ENCODE measurements at places on chromosomes 6 and 20.

DNA sequence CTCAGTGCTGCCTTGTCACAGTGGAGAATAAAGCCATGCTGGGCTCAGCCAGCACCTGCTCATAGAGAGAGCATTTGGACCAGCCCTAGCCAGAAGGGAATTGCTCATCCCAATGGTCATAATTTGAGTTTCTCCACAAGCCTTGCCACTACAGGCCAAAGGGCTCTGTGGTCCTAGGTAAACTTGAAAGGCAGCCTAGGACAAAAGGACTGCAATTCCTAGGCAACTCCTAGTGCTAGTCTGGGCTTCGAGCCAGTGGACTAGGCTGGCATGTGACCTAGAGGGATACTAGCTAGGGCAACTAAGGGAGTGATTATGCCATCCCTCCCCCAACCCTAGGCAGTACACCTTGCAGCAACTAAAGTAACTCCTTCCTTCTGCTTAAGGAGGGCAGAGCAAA is 516.2 kb downstream of the BCKDHB start:
- DNase-seq, result no peak

DNA sequence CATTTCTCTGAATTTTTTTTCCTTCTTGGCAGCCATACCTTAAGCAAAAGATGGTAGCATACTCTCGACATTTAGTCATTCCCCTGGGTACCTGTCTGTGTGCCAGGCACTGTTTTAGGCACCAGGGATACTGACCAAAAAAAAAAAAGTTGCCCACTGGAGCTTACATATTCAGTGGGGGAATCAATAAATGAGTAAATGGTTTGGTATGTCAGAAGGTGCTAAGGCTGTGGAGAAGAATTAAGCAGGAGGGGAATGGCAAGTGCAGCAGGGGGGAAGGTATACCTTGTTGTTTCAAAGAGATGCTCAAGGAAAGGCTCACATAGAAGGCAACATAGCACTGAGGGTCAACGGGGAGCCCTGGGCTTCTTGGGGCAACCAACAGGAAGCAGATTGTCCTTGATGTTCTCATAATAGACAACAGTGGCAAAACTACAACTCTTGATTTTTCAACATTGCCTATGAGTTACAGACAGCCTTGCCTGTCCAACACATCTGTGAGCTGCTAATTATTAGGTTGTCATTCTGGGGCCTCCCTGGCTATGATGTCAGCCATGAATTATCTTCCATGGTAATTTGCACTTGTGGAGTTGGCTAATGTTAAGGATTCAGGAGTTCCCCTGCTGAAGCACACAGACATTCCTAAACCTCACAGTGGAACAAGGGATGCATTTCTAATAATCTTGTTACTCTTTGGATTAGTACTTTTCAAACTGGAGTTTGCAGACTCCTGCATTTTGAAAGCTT is 19.6 kb downstream of the NT5E start:
- no peak for DNase-seq

DNA sequence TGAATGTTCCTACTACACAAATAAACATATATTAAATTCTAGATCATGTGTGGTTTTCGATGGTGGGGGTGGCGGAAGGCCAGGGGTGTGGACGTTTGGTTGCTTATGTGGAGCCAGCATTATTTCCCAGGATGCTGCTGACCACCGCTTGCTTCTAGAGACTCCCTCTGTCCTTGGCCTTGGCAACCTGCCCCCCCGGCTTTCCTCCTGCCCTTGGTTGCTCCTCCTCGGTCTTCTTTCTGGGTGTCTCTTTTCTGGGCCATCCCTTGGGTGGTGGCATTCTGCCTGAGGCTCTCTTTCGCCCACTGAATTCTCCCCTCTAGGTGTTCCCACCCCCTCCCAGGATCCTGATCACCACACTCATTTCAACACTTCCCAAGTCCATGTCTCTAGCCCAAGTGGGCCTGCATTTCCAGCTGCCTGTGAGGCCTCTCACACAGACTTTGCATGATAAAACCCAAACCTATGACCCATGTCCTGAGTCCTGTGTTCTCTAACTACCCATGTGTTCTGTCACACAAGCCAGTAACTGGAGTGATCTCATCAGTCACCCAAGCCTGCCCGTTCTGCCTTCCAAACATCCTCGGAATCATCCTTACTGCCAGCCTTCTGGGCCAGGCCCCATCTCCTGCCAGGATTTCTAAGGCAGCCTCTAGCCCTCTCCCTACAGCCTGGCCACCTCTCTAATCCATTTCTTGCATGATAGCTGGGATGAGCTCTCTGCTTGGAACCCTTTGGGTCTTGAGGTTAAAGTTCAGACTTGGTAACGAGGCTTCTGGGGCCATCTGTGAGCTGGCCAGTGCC is 71.2 kb downstream of the CDS2 start:
- DNase-seq, result no peak

DNA sequence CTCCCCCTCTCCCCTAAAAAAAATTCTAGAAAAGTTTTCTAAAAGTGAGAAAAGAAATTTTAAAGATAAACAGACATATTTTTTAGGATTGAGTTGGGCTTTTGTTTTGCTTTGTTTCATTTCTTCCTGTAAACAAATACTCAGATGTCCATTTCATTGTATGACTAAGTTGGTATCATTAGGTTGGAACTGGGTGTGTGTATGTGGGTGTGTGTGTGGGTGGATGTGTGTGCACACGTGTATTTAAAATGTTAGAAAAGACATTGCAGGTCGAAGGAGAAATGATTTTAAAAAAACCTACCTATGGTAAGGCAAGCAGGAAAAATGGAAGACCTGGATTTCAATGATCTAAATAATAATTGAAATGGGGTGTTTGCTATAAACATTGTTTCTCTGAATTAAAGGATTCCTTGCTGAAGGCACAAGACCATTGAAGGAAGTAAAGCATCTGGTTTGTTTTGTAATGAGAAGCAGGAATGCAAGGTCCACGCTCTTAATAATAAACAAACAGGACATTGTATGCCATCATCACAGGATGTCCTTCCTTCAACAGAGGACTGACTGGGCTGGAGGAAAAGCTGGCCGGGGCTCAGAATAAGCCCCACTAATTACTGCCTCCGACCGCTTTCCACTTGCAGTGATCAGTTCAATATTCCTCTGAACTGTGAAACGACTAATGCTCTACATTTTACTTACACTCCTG is 996 bp upstream of the PRDM1 start:
- no peak for DNase-seq

- no peak for DNase-seq
Measured at GRCh38 chr6:87054143-87054833, 40.6 kb downstream of the CGA start.

GRCh38 chr6:43916924-43917877 is 147.2 kb downstream of the VEGFA start:
- DNase-seq, result no peak

GRCh38 chr20:38143646-38144554 is 21.2 kb downstream of the TGM2 start:
- no peak for DNase-seq

GRCh38 chr20:6663104-6663503 is 104.4 kb upstream of the BMP2 start:
- no peak for DNase-seq

DNA sequence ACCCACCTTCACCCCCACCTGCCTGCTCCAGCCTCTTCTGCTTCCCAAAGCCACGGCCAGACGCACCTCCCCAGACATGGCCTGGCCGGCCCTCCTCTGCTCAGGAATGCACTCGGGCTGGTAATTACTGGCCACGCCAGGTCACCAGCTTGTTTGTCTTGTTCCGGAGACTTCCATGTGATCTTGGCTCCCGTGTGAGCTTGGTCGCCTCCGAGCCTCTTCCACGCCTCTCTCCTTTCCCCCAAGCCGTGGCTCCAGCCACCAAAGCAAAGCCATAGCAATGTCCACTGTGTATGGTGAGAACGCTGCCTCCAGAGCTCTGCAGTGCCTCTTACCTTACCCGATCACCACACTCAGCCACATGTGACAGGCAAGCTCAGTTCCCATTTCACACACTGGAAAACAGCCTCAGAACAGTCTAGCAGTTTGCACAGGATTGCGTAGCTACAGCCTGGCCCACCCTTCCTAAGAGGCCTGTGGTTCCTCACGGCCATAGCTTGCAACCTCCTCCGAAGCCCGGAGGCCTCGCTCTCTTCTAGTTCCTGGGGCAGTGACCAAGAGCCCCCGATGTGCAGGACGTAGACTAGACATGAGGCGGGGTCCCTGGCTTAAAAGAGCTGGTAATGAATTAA is 48.1 kb upstream of the AFDN start:
- no peak for DNase-seq

GRCh38 chr6:41732591-41733359 is 2.6 kb downstream of the TFEB start:
- DNase-seq, result peak; percentile 42

- no peak for DNase-seq
Measured at GRCh38 chr6:7100753-7101081, 7.0 kb upstream of the RREB1 start.

DNA sequence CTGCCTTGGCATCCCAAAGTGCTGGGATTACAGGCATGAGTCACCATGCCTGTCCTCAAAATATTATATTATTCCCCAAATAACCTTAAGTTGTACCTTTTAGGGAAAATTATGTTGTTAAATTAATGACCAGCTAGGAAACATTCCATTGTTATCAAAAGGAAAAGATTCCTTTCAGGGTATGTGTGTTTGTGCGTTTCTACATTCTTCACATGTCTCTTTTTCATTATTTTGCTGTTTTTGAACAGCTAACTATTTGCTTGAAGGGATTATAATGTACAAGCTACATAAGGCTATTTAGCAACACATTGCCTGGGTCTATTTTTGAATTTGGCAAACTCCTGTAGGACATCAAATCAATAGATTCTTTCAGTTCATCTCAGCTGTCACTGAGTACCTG is 57.1 kb downstream of the GJA1 start:
- no peak for DNase-seq

DNA sequence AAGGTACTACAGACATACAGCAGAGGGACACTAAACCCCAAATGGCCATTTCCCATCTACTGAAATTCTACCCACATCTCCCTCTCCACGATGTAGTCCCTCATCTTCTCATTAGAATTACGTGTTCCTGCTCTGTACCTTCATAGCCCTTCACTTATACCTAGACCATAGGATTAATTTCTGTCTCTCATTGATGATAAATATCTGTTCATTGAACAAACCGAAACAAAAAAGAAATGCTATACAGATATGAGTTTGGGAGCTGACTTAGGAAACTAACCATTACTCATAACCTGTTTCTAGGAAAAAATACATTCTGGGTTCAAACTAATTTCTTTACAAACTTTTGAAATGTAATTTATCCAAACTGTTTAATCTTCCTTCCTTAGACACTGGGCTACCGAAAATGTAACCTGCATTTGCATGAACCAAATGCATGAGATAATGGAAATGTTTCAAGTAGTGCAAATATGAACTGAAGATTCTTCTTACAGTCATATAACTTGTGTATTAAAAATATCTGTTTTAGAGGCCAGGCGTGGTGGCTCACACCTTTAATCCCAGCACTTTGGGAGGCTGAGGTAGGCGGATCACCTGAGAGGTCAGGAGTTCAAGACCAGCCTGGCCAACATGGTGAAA is 85.3 kb downstream of the GJA10 start:
- DNase-seq, result no peak

GRCh38 chr6:45302832-45303231 is 25.3 kb upstream of the RUNX2 start:
- DNase-seq, result no peak

GRCh38 chr20:20837574-20838021 is 125.2 kb upstream of the RALGAPA2 start:
- DNase-seq, result no peak

- DNase-seq, result no peak
Measured at GRCh38 chr20:5061213-5061612, 58.5 kb downstream of the PCNA start.

DNA sequence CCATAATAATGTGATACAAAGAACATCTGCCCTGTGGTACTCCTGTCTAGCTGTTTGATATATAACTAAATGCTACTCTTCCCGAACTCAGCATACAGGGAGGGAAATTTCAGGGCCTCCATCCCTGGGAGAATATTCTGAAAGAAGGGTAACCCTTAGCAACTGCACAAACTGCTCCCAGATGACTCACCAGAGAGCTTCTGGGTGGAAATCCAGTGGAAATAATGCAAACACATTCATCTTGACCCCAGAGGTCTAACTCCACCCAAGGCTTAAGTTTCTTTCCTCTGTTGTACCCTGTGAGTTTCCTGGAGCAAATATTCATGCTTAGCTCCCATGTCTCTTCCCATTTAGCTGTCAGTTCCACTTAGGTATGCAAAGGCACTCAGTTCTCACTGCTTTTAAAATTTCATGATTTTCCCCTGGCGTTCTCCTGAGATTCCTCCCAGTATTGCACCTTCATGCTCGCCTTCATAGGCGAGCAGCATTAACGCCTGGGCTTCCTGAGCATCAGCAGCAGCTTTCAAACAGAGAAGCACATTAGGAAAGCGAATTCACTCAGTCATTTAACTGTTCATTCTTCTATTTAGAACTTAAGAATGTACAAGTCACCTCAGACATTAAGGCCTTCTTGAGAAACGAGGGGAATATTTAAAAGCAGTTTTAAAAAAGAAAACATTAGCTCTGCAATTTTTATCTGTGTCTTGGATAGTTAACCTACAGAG is 43.8 kb upstream of the LAMA4 start:
- no peak for DNase-seq

- peak; percentile 22 for DNase-seq
Measured at GRCh38 chr6:34791164-34791700, 651 bp upstream of the BLTP3A start.

GRCh38 chr6:154414021-154414813 is 57.6 kb upstream of the IPCEF1 start:
- DNase-seq, result no peak

DNA sequence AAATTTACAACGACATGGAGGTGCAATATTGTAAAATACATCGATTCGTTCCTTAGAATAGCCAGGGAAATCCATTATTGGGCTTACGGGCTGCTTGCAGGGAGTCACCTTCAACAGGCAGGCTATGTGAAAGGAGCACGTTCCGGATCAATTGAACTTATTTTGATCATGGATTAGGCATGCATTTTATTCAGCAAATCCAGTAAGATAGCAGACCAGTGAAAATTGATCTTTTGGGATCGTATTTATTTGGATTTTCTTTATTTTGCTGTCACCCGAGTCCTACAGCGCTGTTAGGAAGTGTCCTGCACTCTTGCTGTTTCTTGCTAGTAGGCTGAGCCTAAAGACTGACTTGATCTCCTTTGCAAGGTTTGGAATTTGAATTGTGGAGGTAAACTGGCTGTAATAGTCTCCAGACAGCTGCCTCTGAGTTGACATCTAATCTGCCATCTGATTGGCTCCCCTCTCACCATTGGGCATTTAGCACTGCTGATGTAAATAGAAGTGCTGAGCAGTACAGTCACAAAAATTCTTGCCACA is 3.0 kb downstream of the ARID1B start:
- peak; percentile 33 for DNase-seq

- DNase-seq, result no peak
Measured at GRCh38 chr6:53062169-53062539, 3.0 kb upstream of the FBXO9 start.

- no peak for DNase-seq
Measured at GRCh38 chr6:39369987-39370386, 47.5 kb upstream of the KCNK16 start.

- no peak for DNase-seq
Measured at GRCh38 chr6:39758905-39759605, 33.1 kb upstream of the DAAM2 start.
